ENCODE measurements at places on chromosomes 11 and 22.

- ATAC-seq = no peak
Measured at GRCh38 chr22:45535290-45535689, 32.6 kb downstream of the FBLN1 start.

- ATAC-seq = no peak
Measured at GRCh38 chr11:47396049-47396320, 12.4 kb upstream of the SLC39A13 start.

- ATAC-seq = no peak
Measured at GRCh38 chr22:17580441-17581031, 17.2 kb downstream of the SLC25A18 start.

DNA sequence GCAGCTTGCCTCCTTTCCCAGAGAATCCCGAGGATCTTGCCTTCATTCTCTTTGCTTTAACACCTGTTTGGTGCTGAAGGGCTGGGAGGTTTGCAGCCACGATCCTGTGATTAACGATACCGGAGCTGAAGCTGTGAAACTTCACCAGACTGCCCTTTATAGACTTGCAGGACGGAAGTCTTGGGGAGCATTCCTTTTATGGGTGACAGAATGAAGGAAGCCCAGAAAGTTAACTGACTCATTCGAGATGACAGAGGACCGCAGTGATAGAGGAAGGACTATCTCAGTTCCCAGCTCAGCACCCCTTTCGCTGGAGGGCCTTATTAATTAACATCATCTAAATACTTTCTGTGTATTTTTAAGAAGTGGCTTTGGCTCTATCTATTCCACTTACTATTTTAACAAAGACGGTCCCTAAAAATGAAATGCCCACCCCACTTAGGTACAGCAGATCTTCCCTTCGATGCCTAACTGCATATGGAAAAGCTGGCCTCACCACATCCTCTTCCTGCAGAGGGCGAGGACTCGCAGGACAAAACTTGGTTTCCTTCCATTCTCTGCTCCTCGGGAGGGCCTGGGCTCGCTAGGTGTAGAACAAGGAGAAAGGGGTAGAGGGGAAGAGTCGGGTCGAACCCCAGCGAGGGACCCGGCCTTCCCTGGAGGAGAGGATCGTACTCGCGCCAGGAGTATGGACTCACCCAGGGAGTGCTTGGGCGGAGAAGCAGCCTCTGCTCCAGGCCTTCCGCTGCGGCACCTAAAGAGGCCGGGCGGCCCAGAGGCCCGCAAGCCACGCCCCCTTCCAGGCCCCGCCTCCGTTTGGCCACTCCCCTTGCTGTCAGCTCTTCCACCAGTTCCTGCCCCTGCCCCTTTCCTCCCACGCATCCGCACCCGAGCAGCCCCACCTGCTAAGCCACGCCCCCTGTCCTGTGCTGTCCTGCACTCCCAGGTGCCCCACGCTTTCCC is 30.7 kb upstream of the USP47 start:
- ATAC-seq = no peak

GRCh38 chr11:64229744-64230170 is 591 bp upstream of the DNAJC4 start:
- no peak for ATAC-seq

GRCh38 chr11:125070699-125071254 is 7.7 kb downstream of the SLC37A2 start:
- peak; percentile 98 for ATAC-seq

DNA sequence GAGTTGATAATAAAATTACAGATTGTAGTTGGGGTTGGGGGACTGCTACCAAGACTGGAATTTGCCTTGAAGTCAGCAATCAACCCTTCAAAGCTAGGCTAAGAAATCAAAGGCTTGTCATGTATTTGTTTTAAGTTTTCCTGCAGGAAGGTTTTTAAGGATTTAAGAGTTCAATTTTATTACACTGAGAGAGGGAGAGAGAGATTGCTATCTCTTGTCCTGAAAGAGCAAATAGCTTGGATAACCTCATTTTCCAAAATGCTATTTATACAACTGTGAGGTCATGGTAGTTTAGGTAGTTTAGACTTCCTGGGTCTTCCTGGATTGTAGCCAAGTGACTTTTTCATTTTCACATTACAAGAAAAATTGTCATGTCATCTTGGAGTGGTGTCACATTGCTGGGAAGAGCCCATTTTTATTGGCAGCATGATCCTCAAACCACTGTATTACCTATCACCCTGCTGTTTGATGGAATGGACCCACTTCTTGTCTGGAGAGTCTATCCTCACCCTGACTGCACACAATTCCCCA is 10.1 kb upstream of the PRSS23 start:
- no peak for ATAC-seq

- ATAC-seq = no peak
Measured at GRCh38 chr11:55658031-55658573, 3.9 kb upstream of the OR4C6 start.

GRCh38 chr11:102139081-102139498 is 28.8 kb downstream of the YAP1 start:
- ATAC-seq = peak; percentile 26

- no peak for ATAC-seq
Measured at GRCh38 chr11:96299155-96299888, 43.7 kb downstream of the MAML2 start.

Data from motor neuron (in vitro differentiated cells).